ENCODE measurements at places on chromosomes 3 and 15.

GRCh38 chr15:81825136-81825535 is 220.7 kb downstream of the MEX3B start:
- DNase-seq: no peak

DNA sequence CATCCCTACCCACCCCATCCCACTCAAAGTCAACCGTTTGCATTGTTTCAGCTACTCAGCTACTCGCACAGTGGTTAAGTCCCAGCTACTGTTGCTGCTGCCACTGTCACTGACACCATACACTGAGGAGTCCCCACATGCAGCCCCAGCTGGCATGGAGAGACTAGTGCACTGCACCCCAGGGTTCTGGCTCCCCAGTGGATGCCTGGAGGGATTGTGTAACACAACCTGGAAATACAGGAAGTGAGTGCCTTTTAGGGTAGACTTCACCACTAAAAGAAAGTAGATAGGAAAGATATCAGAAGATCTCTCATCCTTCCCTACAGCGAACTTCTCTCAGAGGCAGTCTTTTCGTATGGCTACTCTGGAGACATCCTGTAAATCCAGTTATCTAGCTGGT is 169.2 kb upstream of the STRIT1 start:
- DNase-seq: no peak

- DNase-seq: no peak
Observed at GRCh38 chr3:122615303-122615702, 37.9 kb downstream of the PARP15 start.

DNA sequence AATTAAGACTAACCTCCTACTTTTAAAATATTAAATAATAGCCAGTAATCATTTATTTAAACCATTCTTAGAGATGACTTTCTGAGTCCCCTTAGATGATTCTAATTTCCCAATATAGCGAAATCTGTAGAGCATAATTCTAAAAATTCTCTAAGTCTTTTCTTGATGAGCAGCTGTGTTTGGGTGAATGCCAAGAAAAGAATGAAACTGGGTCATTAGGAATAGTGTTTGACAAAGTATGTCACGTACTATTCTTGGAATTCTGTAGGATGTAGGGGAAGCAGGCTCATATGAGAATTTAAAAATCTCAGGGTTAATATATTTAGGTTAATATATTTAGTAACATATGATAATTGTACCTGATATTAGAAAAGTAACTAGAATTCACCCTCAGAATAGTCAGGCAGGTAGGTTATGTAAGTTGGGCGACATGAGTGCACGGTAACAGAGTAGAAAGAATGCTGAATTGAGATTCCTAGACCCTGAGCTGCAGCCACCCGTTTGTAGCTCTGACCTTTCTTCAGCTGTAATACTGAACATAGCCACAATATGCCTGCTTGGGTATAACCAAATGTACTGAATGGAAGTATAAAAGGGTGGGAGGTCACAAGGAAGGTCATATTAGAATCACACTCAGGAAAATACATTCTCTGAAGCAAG is 524.3 kb downstream of the UNC13C start:
- DNase-seq: no peak

DNA sequence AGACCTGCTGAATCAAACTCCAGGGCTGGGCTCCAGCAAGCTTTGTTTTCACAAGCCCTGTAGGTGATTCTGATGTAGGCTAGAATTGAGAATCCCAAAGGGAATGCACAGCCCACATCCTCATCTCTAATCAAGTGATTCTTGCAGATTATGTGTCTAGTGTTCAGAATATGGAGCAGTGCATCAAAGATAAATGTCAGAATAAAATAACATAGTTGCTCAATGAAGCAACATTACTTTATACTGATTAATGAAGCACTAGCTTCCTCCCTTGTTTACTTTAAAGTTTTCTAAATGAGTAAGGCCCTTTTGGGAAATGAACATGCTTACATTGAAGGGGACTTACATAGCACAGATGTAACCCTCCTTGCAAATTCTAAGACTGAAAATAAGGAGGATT is 39.2 kb downstream of the NUP210 start:
- no peak for DNase-seq

DNA sequence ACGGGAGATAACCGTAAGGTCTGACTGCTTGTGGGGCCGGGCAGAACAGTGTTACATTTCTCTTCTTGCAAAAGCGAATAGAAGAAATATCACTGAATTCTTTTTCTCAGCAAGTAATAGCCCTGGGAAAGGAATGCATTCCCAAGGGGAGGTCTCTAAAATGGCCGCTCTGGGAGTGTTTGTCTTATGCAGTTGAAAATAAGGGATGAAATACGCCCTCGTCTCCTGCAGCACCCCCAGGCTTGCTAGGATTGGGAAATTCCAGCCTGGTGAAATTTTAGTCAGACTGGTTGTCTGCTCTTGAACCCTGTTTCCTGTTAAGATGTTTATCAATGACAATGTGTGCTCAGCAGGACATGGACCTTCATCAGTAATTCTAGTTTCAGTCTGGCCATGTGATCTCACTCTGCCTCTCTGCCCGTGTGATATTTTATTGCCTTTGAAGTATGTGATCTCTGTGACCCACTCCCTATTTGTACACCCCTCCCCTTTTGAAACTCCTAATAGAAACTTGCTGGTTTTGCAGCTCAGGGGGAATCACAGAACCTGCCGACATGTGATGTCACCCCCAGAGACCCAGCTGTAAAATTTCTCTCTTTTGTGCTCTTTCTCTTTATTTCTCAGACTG is 715.6 kb downstream of the ROBO1 start:
- no peak for DNase-seq

DNA sequence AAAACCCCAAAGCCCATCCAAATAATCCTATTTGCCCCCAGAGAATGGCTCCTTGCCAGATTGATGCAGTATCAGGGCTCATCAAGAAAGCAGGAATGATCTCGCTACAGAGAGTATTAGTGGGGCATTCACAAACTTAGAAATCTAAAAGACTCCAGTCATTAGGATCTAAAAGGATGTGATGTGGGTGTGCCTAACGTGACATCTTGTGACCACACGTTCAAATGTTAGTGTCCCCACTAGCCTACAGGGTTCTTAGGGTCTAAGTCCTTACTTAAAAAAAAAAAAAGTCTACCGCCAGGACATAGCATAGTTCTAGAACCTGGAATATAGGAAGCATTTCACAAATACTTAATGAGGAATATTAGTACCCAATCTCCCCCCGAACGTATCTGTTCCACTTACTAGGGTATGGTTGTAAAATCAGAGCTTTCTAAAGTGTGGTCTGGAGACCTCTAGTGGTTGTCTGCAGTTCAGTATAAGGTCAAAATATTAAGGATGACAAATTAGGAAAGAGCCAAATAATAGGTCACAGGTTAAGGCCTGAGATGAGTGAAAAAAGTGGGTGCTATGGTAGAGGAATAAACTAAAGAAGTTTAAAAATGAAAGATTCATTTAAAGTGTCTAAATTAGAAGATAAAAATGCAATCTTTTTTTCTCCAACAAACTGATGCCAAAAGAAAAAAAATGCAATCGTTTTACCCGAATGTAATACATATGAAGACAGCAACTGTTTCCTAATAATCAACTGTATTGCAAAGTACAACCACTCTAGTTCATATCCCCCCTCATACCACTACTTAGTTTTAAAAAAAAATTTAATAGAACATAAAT is 4.2 kb upstream of the CHRM5 start:
- peak; percentile 32 for DNase-seq

GRCh38 chr15:97386940-97387339 is 573.6 kb upstream of the ARRDC4 start:
- no peak for DNase-seq

- DNase-seq: no peak
Observed at GRCh38 chr15:93210995-93211394, 122.0 kb upstream of the RGMA start.

DNA sequence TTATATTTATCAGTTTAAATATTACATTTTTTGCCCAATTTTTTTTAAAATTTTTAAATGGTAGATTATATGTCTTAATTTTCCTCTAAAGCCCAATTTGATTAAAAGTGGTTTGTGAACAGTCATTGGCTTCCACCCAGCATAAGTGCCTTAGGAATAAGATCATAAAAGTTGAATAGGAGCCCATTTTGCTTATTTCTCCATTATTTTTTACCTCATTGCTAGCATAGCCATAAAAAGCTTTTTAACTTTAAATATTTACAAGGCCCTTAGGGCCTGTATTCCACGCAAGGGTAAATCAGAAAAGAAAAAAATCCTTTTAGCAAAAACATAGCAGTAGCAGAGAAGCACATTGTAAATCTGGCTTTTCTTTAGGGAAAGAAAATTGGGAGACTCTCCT is 9.0 kb downstream of the TTC14 start:
- DNase-seq: no peak
